ENCODE measurements at places on chromosomes 5 and 9. TPM values are rescaled to one million over a fixed set of nuclear protein-coding genes. Genes with fewer than 3 reads are reported as not detected.
A peak's percentile ranks its signal among the peaks of the same experiment; 100 is the strongest.

GRCh38 chr9:112361601-112362000 is 18.3 kb upstream of the HSDL2 start:
- peak; percentile 66 for DNase-seq

The PRELID1 gene
- polyA plus RNA-seq, result 185 TPM

The PCDHGA7 gene
- not detected for polyA plus RNA-seq

DNA sequence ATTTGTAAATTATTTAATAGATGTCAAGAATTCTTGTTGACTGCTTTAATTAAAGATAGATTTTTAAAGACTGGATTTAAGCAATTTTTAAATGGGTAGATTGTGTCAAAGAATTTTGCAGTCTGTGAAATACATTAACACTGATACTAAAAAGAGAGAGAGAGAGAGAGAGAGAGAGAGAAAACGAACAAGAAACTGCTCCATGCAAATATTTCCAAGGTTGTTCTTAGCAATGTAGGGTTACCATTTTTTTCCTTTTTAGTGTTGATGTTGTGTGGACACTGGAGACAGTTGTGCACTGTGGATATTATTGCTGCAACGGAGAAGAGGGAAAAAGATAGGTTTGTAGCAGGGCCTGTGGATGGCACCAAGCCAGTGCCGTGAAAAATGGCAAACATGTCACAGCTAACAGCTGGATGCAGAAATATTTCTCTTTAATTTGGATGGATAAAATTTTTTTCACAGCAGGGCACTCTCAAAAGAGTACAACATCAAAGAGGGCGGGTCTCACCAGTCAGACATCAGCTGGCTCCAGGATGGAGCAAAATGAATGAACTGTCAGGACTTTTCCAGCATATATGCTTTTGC is 58.2 kb downstream of the PRDM6 start:
- no peak for DNase-seq

DNA sequence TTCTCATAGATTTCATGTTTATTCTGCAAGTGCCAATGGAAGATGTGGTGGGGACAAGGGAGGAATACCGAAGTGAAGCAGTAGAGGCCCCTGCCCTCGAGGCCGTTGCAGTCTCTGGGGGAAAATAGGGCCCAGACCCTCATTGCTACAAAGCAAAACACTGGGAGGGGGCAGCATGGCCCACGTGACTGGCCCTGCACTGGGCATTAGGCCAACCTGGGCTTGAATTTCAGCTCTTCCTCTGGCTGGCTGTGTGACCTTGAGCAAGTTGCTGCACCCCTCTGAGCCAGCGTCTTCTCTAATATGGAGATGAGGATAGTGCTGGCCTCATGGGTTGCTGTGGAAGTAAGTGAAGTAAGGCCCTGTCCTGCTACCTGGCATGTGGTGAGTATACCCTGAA is 709 bp upstream of the SYNPO start:
- DNase-seq, result no peak

DNA sequence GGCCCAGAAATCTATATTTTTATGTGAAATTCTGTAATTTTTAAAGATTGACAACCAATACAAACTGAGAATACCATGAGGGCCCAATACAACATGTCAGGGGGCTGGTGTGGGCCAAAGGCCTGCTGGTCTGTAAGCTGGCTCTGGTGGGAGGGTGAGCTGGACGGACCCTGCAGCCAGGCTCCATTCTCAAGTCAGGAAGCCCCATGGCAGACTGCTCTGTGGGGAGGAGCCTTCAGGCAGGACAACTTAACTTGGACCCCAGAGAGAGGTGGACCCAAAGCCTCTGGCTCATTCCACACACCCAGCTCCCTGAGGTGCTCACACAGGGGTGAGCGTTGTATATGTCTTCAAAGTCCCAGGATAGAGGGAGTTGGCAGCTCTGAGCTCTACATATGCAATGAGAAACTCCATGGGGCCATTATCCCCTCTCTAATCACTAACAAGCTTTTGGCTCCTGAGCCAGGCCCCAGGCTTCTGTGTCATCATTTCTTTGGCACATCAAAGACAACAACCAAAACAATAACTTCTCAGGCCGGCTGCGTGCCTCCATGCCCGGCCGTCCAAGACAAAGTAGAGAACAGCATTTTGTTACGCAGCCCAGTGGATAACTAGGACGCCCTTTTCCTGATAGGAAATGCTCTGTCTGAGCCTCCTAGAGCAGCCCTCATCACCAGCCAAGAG is 6.4 kb downstream of the SEPTIN8 start:
- no peak for DNase-seq

GRCh38 chr5:76820526-76820890 is 1.7 kb downstream of the F2RL1 start:
- no peak for DNase-seq

The AHRR gene
- polyA plus RNA-seq, result 0.99 TPM

GRCh38 chr5:170143091-170143490 is 37.4 kb downstream of the FOXI1 start:
- DNase-seq, result no peak

DNA sequence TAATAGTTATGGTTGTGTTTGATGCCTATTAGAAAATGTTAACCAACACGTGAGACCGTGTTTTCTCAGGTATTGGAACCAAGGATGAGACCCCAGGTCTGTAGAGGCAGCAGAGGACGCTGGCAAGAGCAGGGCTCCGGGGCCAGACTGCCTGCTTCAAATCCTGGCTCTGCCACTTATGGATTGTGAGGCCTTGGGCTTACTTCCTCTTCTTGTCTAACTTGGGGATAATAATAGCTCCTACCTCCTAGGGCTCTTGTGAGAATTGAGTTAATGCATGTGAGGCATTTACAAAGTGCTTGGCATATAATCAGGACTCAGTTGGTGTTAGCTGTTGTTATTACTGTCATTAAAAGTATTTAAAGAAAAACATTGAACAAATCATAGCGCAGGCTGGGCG is 85.5 kb upstream of the PITX1 start:
- DNase-seq, result no peak

DNA sequence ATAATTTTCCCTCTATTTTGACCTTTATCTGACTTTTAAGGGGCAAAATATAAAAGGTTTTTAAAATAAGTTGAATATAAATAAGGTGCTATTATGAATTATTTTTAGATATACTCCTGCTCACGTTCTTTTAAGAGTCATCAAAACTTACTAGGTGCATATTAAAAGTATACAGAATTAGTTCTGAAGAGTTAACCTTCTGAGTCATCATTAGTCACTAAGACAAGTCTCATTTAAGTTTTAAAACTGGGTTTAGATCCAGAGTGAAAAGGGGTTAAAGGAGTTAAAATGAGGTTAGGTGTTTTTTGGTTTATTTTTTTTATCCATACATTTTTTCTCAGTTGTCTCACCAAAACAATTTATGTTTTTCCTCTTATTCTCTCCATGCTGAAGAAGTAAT is 41.7 kb downstream of the SMIM15 start:
- DNase-seq, result no peak

GRCh38 chr5:6522331-6522730 is 73.7 kb downstream of the UBE2QL1 start:
- DNase-seq, result no peak

GRCh38 chr5:112492291-112492690 is 73.2 kb upstream of the EPB41L4A start:
- DNase-seq, result peak; percentile 70

DNA sequence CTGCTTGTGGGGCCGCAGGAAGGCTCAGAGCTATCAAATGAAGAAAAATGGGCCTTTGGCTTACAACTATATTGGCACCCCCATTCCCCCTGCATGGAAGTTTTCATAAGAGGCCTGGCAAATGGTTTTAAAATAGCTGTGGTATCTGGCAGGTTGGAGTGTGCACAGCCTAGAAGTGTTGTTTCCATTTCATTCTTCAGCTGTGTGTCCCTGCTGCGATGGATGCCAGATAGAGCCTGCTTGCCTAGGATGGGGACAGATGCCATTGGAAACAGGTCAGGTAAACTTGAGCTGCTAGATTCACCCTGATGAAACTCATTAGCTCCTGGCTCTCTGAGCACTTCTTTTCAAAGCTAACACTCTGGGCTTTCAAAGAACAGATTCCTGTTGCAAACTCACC is 183.3 kb downstream of the IRX1 start:
- DNase-seq, result no peak

DNA sequence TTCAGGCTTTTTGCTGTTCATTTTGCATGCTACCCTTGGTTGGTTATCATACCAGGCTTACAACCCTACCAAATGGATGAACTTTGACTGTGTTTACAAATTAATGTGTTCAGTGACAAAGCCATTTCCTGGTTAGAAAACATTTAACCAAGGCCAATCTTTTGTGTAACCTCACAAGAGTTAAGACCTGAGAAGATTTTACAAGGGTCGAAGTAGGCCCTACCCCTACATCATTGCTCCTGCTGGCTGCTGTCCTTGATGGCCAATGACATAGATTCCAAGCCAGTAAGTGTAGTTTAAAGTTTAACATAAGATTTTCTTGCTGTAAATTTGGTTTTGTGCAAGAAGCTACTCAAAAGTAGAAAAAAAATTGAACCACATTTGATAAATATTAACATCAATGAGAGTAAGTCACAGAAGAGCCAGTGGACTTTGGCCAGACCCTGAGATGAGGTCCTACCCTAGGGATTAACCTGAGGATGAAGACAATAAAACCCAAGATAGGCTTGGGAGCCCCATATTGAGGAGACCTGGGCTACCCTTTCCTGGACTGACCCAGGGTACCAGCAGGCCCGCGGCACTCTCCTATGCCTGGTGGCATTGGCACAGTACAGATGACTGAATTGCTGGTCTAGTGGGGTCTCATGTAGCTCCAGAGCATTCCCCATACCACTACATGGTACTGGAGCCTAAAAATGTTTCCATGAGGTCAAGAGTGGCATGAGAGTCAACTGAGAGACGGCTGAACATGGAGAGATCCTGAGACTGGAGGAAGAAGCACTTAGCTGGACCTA is 8.3 kb downstream of the C1QTNF3 start:
- DNase-seq, result no peak

DNA sequence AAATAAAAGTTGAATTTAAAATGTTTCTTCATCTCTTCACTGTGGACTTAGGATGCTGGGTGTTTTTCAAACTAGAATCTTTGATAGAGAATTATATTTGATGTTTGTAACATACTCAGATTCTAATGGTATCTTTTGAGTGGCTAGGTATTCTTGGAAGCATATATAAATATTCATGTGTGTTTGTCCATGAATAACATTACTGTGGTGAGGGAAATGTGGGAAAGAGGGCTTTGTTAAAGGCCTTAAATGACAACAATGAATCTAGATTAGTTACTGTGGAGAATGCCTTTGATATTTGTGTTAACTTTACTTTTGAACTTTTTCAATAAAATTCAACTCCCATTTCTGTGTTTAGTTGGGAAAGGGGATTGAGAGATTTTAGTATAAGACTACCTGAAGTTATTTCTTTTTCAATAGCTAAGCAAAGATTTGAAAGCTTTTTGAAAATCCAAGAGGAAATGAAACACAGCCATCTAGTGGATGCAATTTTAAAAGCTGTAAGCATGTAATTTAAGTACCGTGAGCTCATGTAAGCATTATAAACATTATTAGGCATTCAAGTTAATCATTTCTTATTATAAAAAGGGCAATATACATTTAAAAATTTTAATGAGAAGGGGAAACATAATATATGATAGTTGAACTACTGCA is 69.6 kb downstream of the CCDC171 start:
- DNase-seq, result peak; percentile 38

DNA sequence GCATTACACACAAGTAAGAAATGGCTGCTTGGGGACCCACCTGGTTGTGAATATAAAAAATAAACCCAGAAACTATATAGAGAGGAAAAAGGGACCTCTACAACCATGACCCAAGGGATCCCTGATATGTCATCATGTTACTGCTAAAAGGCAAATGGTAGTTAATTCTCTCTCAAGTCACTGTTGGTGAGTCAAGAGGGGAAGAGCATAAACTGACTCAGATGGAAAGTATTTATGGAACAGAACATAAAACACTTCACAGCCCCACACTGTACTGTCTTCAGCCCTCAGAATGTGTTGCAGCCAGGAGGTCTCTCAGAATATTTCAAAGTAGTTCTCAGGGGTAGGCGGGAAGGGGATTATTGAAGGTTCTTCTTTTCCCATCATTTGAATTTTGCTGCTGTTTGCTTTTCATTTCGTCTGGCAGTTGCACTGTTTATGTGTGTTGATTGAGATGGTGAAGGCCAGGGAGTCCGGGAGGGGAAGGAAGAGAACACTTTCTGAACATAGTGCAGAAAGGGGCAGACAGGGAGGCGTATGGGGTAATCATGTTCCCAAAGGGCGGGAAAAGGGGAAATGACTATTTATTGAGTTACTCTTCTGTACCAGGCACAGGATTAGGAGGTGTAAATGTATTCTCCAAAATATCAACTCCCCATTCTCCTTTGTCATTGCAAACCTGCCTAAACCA is 85.5 kb downstream of the TEK start:
- no peak for DNase-seq

- DNase-seq, result peak; percentile 30
Observed at GRCh38 chr5:1204693-1205242, 3.4 kb downstream of the SLC6A19 start.

DNA sequence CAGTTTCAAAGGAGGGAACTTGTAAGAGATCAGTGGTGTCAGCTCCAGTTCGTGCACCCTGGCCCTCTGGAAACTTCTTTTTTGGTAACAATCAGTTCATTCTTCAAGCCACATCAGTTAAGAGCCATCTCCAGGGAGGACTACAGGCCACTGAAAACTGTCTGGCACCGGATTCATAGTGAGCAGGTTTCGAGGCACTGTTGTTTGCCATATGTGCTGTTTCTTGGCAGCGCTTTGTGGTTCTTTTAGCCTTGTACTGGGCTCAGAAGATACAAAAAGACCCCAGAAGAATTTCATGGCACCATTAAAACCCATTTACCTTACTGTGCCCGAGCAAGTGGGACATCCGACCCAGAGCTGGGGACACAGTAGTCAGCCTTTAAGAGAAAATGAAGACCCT is 68.5 kb downstream of the OTULIN start:
- no peak for DNase-seq

DNA sequence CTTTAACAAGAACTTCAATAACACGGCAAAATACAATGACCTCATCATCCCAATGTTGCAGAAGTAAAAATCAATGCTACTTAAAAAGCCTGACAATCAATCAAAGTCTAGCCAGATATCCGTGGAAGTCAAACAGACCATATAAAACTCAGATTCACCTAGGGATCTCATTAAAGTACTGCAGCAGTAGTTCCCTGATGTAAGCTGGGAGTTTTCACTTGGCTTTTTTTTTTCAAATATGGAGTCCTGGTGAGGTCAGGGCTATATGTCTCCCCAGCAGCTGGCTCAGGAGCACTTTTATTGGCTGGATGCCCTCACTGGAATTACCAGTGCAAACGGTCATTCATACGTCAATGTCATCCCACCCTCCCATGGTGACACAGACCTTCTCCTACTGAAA is 220.6 kb upstream of the SLC30A5 start:
- DNase-seq, result no peak

The GLRA1 gene
- polyA plus RNA-seq, result not detected

The LIFR gene
- polyA plus RNA-seq, result 29.1 TPM

Data from cardiac muscle cell (in vitro differentiated cells and primary cell).